ENCODE measurements at places on chromosomes 4 and X.
A peak's percentile ranks its signal among the peaks of the same experiment; 100 is the strongest.

DNA sequence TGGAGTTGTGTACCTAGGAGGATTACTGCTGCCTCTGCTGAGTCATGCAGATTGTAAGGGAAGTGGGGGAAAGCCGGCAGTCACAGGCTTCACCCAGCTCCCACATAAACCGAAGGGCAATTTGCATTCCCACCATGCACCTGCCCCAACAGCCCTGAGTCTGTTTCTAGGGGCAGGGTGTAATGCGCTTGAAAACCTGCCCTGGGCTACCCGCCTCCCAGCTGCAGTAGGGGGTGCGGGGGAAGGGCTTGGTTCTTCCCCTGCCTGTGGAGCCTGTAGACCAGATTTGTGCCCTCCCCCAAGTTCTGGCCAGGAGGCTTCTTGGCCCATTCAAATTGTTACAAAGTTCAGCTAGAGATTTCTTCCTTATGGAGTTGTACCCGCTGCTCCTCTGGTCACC, 269.2 kb upstream of the DDX53 start:
- DNase-seq, result peak; percentile 2

DNA sequence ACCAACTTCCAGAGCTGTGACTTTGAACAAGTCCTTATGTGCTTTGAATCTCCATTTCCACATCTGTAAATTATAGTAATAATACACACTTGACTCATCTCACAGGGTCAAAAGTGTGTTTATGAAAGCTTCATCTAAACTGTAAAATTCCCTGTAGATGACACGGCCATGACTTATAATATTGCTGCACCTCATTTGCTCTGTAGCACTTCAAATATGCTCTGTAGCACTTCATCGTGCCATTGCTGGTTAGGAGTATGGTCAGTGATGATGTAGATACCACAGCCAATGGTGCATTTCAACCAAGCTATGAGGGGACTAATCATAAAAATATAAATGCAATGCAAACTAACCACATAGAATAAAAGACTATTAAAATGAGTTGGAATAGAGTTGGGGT, 318.6 kb downstream of the ANK2 start:
- no peak for DNase-seq

GRCh38 chr4:29051381-29051965, 1668.7 kb upstream of the PCDH7 start:
- peak; percentile 33 for DNase-seq

GRCh38 chr4:138014590-138015288, 227.4 kb downstream of the SLC7A11 start:
- no peak for DNase-seq

DNA sequence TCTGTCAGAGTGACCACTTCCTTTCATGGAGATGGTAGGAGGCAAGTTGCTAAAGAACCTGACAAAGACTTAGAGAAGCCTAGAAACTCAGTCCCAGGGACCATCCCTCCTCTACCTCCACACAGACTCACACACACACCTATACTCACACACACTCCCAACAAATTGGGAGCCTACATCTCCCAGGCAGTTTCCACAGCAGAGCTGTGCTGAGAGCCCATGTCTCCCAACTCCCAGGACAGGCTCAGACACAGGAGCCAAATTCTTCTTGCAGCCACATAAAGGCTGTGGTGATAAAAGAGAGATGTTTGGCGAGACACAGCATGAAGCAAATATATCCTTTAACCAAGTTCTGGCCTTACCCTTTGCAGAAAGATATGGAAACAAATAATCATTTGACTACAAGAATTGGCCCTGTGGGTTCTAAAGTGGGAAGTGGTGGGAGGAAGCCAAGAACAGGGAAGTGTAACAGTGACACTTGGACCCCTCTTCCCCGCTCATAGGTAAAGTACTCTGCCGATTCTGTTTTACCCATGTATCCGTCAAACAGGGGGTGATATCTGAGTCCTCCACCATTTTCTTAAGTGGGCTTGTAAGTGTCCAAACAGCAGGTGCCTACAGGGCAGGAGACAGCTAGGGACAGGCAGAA, 11.0 kb upstream of the IDS start:
- no peak for DNase-seq

DNA sequence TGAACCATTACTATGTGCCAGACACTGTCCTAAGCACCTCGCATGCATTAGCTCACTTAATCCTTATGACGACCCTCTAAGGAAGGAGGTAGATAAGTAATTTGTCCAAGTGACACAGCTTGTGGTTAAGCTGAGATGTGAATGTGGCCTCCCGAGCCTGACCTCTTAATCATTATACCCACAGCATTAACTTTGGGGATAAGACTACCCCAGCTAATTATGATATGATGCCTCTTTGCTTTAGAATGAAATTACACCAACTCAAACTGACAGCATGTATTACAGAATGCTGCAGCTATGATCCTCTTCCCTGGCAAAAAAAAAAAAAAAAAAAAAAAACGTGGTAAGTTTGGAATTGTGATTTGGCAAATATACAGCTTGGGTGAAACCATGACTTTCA, 53.5 kb downstream of the APBB2 start:
- no peak for DNase-seq

- DNase-seq, result no peak
Observed at GRCh38 chr4:31089815-31090214, 369.6 kb downstream of the PCDH7 start.

DNA sequence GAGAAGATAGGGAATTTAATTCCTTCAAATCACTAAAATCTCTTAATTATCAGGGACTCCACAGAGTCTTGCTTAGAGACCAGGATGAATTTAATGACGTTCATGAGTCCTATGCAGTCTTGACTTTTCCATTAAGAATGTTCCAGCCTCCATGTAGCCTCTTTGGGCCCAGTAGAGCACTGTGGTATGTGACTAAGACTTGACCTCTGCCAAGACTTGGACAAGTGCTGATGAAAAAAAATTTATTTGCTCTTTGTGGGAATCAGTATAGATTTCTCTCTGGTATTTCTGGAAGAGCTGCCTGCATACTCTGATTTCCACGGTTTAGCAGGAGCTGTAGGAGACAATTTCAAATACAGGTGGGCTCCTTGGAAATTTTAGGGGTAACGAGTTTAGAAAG, 40.6 kb downstream of the CHRDL1 start:
- DNase-seq, result no peak

DNA sequence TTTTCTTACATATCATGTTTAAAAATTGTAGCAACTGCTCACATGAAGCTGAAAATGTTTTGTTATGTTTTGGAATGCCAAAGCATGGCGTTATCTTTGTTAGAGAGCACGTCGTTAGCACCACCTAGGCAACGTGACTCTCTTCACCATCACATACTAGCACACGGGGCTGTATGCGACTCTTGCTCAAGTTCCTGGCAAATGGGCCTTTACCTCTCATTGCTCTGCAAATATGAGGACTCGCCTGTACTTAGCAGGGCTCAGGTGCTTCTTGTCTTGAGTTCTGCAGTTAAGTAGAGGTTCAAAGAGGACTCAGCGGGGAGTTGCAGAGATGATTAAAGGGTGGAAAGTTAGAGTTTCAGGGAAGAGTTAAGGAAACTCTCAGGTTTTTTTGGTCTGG, 59.4 kb downstream of the CLCN4 start:
- DNase-seq, result no peak

GRCh38 chr4:978957-979701, 5.8 kb upstream of the DGKQ start:
- no peak for DNase-seq

GRCh38 chr4:101420661-101421060, 73.3 kb upstream of the PPP3CA start:
- no peak for DNase-seq

- peak; percentile 22 for DNase-seq
Observed at GRCh38 chrX:109732017-109732801, 848 bp downstream of the ACSL4 start.

GRCh38 chr4:186657764-186658163, 65.9 kb downstream of the FAT1 start:
- DNase-seq, result peak; percentile 44

DNA sequence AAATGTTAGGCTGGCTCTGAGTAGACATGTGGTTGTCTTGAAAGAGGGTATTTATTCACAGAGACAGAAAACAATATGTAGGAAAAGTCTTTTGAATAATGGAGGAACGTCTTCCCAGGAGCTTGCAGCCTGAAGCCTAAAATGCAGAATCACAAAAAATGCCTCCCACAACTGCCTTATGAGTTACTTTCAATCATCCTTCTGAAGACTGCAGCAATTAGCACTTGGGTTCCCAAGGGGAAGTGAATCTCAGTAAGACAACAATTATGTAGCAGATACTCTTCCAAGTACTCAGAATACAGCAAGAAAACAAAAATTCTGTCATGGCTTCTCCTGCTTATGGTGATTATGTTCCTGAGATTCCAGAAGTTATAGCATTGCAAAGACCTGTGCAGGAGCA, 166.6 kb upstream of the TBL1X start:
- DNase-seq, result no peak

- DNase-seq, result peak; percentile 41
Observed at GRCh38 chrX:68665502-68665901, 18.0 kb downstream of the STARD8 start.

- DNase-seq, result no peak
Observed at GRCh38 chrX:24396931-24397279, 36.5 kb downstream of the SUPT20HL1 start.

DNA sequence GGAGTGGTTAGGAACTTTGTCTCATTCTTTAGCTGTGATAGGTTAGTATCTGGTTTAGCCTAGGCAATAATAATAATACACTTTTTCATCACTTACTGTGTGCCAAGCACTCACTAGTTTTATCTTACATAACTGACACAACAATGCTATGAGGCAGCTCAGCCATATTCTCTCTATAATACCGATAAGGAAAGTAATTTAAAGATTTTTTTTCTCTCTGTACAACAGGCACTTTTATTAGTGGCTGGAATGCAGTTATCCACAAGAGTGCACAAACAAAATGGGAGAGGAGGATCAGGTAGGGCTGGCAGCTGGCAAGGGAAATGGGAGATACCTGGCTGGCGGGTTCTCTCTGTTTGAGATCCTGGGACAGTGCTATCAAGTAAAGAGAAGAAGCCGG, 7.6 kb downstream of the RELL1 start:
- DNase-seq, result no peak

DNA sequence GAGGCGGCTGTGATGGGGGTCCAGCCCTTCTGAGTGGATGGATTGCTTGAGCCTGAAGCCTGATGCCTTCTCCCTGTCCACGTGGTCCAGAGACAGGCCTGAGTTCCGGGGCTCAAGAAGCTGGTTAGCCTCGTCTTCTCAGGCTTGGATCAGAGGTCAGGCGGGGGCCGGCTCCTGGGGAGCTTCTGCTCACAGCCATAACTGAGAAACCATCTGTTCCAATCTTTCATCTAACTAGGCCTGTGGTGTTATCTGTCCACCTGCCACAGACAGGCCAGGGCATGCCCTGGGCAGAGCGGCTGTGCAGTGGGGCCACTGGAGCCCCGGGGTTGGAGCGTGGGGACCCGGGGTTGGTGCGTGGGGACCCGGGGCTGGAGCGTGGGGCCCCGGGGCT, 63.1 kb downstream of the SORCS2 start:
- DNase-seq, result no peak

GRCh38 chr4:97105347-97106099, 1037.8 kb downstream of the STPG2 start:
- DNase-seq, result no peak

DNA sequence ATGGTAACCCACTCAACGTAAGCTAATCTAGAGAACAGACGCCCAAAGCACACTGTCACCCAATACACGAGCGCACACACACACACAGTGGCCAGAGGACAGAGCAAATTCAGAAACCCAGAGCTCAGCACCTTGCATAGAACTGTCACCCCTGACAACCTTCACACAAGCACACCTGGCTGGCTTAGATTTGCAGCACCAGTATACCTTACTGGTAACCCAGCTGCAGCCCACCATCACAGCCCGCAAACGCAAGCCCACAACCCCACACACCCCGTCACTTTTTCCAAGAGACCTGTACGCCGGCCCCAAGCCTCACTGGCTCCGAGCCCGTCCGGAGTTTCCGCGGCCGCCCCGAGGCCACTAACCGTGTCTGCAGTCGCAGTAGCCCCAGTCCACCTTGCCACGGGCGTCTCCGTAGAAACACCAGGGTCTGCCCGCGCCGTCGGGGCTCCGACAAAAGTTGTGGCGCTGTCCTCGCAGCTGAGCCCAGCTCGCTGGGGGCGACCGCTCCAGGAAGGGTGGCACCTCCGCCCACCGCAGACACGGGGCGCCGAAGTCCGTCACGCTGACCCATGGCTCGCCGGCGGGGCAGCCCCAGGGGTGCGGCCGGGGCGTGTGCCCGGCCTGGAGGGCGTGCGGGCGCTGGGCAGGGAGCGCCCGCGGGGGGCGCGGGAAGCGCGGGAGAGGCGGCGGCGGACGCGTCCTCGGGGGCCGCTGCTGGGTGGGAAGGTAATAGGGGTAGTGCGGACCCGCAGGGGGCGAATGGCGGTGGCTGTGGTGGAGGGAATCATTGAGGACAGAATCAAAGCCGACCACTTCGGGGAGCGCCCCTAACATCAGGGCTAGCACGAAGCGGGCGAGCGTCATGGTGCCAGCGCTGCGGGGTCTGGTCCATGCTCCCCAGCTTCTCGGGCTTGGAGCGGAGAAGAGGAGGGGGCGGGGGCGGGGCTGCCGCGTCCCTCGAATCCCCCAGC, 664 bp downstream of the PRSS12 start:
- peak; percentile 65 for DNase-seq

GRCh38 chr4:110837896-110838450, 215.1 kb upstream of the PITX2 start:
- no peak for DNase-seq

GRCh38 chr4:44583393-44583792, 68.0 kb downstream of the YIPF7 start:
- DNase-seq, result peak; percentile 62

- peak; percentile 70 for DNase-seq
Observed at GRCh38 chr4:173073939-173074500, 94.6 kb upstream of the GALNT7 start.

DNA sequence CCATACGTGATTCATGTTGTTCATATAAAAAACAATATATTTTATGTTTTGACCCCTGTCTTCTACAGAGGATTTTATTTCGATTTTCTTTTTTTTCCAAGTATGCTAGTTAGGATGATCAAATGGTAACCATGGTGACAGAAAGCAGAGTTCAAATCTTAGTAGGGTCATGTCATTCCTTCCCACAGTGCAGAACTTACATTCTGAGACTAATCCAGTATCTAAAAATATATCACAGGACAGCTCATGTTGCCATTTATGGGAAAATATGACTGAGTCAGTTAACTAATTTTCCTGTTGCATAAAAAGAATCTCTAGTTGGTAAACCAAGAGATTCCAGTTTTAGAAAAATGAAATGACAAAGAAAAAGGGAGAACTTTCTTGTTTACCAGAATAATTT, 209.5 kb downstream of the PARM1 start:
- no peak for DNase-seq

DNA sequence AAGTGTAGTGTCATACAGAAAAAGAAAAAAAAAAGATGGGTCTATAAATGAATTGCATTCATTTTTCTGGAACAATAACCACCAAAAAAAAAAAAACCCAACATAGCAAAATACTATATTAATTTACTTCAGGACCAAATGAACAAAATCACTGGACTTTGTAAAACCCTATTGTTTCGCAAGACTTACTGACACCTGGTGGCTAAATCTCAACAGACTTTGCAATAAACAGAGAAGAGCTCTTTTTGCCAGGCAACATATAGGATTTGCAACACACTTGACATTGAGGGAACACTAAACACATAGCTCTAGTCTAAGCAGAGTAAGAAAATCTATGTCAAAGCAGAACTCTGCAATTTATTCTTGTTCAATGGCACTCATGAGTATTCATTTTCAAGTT, 990.2 kb downstream of the STPG2 start:
- DNase-seq, result peak; percentile 62

- peak; percentile 69 for DNase-seq
Observed at GRCh38 chr4:2818351-2818939, 25.2 kb upstream of the ADD1 start.
